ENCODE measurements at places on chromosomes 11 and 22.

GRCh38 chr11:131503017-131503416 lies 132.6 kb downstream of the NTM start:
- DNase-seq: no peak

- no peak for DNase-seq
These were observed 59.9 kb downstream of the SLC1A2 start for GRCh38 chr11:35359321-35360054.

GRCh38 chr22:29641700-29642330 lies 38.4 kb downstream of the NF2 start:
- DNase-seq: no peak

DNA sequence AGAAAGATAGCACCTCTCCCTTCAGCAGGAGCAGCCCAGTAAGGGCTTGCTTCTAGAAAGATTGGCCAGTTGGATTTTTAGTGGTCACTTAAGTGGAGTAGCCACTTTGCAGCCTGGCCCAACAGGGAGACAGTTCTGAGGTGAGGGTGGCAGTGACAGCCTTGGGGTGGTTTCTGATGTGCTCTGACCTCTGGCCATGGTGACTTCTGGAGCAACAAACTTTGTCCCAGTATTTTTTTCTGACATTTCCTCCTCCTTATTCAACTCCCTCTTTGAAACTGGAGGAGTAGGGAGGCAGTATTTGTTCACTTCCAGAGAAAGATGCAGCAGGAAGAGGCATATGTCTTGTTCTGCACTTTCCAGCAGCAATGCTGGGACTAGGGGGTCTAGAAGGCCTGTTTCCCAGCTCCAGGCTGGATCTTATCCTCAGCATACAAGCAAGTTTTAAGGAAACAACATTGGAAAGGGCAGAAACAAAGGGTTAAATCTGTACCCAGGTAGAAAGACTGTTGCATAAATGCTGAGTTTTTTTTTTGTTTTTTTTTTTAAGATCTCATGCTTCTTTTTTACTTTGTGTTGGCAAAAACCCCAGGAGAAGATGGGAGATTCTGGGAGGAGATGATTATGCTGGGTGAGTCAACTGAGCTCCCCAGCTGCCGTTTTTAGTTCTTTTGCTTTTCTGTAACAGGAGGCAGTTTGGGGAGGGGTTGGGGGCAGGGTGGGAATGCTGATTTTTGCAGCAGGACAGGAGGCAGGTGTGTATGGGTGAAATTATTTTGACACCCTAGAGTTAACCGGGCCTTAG lies 37.2 kb downstream of the RCOR2 start:
- DNase-seq: no peak

DNA sequence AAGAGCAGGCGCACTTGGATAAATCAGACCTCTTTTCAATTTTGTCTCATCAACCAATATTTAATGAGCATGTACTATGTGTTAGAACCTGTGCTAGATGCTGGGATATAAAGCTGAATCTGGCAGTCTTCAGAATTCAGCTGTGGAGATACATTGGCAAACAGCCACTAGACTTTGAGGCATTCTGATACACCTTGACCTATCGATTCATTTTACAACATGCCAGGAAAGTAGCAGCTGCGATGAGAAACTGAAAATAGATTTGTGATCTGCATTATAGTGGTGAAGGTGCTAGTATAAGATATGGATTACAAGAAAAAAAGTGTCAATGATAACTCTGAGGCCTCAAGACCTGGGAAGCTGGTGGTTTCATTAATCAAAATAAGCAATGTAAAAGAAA lies 1338.1 kb upstream of the TENM4 start:
- no peak for DNase-seq

DNA sequence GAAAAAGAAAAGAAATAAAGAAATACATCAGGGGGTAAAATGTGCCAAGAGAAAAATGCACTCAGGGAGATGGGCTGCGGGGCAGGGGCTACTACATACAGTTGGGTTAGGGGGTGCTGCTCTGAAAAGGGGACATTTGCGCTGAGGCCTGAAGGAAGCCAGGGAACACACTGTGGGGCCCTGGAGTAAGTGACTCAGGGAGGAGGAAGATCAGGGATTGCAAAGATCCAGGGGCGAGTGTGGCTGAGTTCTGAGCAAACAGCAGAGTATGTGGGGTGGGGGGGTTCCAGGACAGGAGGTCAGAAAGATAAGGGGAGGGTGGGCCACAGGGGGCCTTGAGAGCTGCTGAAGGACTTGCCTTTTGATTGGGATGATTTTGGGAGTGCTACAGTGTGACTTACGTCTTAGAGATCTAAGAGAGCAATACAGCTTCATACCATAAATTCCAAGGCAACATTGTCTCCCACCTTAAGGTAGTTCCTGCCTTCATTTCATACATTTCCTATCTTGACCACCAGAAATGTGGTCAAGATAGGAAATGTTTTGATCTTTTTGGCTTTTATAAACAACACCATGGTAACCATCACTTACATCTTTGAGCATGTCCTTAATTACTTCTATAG lies 5.8 kb downstream of the A4GALT start:
- DNase-seq: no peak

DNA sequence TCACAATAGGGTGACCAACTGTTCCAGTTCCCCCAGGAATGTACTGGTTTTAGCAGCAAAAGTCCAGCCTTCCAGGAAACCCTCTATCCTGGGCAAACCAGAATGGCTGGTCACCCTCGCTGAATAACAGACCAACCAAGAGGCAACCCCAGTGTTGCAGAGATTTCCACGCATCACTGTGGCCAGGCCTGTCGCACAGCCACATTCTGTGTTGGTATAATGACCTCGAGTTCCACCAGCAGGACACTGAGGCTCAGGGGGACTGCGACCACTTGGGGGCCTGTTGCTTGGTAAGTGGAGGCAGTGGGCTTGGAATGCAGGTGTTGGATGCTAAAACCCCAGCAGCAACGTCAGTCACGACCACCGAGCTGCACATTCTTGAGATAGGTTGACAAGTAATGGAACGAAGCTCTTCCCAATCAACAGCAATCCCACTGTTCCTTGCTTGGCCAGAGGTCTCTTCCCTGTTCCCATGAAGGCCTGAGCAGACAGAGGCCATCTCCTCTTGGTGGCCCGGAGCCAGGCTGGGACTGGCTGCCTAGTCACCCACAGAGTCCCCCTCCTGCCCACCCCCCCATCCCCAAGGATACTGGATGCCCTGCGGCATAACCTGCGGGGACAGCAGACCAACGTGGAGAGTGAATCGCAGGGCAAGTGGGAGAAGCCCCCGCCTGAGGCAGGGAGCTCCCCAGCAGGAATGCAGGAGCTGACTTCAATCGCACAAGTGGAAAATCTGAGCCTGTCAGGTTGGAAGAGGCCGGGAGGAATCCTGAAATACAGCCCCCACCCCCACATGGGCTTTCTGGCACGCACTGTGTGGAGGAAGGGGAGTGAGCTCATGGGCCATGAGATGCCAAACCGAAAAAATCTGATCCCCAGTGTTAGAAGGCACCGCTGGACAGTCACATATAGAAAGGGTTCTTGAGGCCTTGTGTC lies 43.4 kb upstream of the MN1 start:
- DNase-seq: no peak

DNA sequence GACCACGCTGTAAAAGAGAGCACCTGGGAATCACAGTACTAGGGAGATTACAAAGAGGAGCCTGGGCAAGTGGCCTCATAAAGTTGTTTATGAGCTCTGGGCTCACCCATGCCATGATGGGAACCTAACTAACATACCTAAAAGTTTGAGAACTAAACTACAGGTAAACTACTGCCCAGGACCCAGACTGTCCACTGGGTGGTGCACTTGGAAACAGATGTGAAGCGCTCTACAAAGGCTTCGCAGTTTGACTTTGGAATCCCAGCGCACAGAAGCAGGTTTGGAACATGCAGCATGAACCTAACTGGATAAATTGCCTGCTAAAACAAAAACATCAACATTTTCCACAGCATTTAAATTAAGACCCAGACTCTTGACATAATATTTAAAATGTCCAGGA lies 418.6 kb downstream of the FAM181B start:
- DNase-seq: no peak

GRCh38 chr11:77082838-77083565 lies 16.2 kb downstream of the CAPN5 start:
- DNase-seq: no peak

DNA sequence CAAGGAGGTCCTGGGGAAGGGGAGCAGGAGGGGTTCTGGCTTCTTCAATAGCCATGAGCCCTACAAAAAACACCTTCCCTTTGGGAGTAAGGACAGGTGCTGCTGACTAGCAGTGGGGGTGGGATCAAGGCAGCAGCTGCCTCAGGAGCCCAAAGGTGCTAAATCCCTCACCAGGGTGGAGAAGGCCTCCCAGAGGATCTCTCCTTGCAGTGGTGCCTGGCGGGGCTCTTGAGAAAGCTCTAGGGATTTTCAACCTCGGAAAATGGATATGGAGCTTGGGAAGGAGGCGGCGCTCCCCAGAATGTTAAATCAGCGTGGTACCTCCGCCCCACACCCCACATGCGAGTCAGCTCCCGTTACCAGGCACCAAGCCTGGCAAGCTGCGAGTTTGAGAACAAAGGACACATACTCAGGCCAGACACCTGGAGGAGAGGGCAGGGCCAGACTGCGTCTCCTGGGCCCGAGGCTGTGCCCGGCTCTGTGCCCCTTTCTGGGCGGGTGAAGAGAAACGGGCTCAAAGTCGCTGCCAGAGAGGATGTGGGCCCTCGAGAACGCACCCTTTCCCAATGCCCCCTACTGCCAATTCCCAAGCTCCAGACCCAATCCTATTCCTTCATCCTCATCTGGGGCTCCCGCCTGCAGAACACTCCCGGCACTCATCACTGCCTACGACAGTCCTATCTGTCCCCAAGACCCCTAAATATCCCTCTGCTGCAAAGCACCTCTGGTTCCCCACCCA lies 139.0 kb downstream of the BRD1 start:
- no peak for DNase-seq

- peak; percentile 91 for DNase-seq
These were observed at the start of gene HRAS for GRCh38 chr11:535519-536454. TSS of gene HRAS (minus strand) at chr11:535576.

GRCh38 chr22:27719036-27719347 lies 82.6 kb downstream of the MN1 start:
- DNase-seq: no peak

- DNase-seq: no peak
These were observed 8.0 kb upstream of the NUP160 start for GRCh38 chr11:47856186-47856585.

GRCh38 chr11:111798279-111798678 lies 32.1 kb upstream of the PPP2R1B start:
- DNase-seq: no peak

- DNase-seq: no peak
These were observed 35.0 kb downstream of the CWC15 start for GRCh38 chr11:94938095-94939055.

- no peak for DNase-seq
These were observed 37.0 kb upstream of the DNAJB7 start for GRCh38 chr22:40898850-40899357.

DNA sequence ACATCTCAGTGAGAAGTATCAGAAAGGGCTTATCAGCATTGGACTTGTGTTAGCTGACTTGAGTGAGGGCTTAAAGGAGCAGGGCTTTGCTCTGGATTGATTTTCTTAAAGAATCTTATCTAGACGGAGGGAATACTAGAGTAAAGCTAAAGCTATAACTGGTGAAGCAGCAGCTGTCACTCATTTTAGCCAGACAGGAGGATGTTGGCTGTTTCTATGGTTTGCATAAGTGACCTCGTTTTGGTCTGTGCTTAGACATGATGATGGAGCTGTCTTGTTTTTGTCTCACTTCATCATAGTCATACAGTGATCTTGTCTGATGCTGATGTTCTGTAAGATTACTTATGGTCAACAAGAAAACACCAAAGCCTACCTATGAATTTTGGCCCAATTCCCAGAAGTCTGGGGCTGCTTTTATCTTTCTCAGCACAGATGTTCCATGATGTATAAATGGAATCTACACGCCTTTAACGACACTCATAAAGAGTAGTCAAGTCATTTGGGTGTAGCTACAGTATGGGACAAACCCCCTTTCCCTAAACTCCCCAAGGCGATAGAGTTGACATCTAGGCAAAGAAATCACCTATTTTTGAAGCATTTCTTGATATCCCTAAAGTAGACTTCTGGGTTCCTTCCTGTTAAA lies 77.5 kb upstream of the UCP3 start:
- DNase-seq: no peak

DNA sequence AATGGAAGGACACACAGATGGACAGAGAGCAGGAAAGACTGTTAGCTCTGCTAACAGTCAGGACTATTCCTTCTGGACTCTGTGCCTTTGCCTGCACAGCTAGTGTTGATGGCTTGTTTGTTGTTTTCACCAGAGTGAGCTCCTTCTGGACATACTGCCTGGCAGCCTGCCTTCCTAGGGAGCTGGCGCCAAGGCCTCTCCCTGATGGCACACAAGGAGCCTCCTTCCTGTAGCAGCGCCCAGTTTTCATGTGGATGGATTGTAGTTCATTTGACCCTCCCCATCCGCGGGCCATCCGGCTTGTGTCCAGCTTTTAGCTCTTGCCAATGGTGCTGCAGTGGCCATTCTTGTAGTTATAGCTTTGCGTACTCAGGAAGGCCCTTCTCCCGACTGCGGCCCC lies 16.6 kb upstream of the BCR start:
- no peak for DNase-seq

DNA sequence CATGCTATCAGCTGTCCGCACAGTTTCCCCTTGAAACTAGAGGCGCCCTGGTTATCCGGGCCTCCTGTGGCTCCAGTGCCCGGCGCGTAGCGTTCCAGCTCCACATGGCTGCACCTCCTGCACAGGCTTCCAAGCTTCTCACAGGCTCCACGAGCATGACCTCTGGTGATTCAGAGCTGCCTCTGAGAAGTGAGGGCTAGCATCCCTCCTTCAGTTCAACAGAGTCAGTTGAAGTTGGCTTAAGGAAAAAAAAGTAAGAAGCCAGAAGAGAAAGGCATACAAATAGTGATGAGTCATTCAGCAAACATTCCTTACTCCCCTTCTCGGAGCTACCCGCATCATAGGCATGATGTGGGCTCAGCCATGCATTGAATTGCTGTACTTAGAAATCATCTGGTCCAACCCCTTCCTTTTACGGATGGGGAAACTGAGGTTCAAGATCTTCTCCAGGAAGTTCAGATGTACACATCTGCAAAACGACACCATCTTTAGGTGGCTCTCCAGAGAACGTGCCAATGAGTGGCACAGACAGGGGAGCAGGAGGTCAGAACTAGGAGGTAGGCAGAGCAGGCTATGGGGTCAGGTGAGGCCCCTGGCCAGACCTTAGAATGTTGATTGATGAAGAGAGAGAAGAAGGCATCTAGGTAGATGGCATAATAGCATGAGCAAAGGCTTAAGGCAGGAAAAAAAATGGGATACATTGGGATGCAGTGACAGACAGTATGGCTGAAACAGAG lies 216.3 kb upstream of the TBCEL start:
- DNase-seq: no peak

Measured in stimulated activated CD8-positive, alpha-beta memory T cell treated with anti-CD3 and anti-CD28 coated beads, Interleukin-2, amount 100 ng/mL, for 1 hour (primary cell).